ENCODE measurements at places on chromosomes 1 and 21.

GRCh38 chr1:88661951-88662699 lies 21.9 kb upstream of the PKN2 start:
- no peak for DNase-seq

GRCh38 chr1:168408884-168409283 lies 128.2 kb downstream of the TBX19 start:
- DNase-seq: peak; percentile 42

- no peak for DNase-seq
Measured at GRCh38 chr1:54929700-54930099, 42.7 kb upstream of the DHCR24 start.

- no peak for DNase-seq
Measured at GRCh38 chr21:17777072-17777765, 41.9 kb downstream of the C21orf91 start.

DNA sequence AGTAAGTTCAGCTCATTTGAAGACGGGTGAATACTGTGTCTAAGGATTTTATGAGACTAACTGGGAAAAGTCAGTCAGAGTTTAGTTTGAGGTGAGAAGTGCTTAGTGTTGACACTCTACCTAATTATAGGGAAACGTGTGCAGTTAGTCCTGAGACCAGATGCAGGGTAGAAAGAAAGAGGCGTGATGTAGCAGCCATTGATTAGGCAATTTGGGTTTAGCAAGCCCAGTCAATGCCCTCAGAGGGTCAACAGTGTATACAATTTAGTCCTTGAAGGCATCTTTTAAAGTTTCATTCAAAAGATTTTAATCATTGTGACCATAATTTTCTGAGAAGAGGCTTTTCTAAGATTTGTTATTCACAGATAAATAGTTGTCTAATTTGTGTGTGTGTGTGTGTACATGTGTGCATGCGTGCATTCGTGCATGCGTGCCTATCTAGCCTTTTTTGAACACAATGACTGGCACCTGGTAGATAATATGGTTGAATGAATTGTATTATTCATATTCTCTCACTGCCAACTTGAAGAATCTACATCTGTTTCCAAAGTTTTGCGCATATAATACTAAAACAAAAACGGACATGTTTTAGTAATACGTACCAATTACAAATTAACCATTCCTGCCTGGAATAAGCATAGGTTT lies 332.9 kb downstream of the SRGAP2C start:
- DNase-seq: no peak

DNA sequence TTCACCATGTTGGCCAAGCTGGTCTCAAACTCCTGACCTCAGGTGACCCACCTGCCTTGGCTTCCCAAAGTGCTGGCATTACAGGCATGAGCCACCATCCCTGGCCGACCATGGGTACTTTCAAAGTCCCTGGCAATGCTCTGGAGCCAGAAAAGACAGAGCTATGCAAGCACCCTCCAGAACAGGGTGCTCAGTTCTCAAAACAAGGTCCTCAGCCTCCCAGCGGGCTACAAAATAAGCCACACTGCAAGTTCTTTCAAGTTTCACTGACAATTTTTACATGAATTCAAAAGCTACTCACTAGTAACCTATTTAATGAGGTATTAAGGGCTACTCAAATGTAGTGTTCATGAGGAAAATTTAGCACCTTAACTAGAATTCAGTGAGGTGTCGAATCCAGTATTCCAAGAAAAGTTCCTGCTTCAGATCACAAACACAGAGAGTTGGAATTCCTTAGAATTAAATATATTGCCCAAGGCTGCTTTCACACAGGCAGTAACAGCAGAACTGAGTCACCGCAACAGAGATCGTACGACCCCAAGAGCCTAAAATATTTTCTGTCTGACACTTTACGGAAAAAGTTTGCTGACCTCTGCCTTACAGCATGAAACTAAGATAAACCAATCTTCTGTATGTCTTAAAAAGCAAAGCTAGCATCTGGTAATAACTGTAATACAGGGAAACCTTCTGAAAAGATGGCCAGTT lies 60.7 kb downstream of the HSF2BP start:
- no peak for DNase-seq

DNA sequence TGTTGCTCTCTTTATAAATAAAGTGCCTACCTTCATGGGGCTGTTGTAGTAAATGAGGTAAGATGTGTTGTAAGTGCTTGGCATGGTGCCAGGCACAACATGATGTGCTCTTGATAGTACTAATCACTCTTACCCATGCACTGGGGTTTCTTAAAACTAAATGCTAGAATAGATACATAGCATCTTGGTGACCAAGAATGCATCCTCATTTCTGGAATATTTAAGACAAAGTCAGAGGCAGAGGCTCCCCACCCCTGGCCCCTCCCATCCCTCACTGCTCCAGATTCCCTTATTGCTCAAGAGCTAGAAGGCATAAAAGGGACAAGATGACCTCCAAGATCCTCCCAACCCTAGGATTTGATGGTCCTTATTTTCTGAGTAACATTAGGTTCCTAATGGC lies 61.3 kb downstream of the GLUL start:
- DNase-seq: no peak

DNA sequence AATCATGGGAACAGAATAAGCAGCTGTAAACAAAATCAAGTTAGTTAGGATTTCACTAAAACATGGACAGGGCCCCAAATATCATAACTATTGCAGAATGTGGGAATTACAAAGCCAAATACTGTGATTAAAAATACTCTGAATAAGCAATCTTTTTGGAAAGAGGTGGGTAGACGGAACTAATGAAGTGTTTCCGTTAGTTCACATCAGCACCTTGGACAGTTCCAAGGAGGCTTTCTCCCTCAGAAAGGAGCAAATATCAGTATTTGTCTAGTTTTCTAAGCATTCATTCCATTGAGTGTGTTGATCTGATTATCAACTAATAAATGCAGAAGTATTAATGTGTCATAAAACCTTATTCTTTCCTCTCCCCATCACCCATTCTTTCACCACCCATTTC lies 97.4 kb downstream of the FAM78B start:
- DNase-seq: no peak

All from effector memory CD4-positive, alpha-beta T cell (primary cell).